ENCODE measurements at places on chromosomes 5 and 9.

GRCh38 chr5:39399135-39400036 lies 25.4 kb downstream of the DAB2 start:
- DNase-seq = no peak

- DNase-seq = no peak
Measured at GRCh38 chr9:18009902-18010301, 431.0 kb downstream of the SH3GL2 start.

- no peak for DNase-seq
Measured at GRCh38 chr5:155027993-155028629, 14.6 kb downstream of the KIF4B start.

GRCh38 chr5:44506561-44506960 lies 117.3 kb upstream of the FGF10 start:
- DNase-seq = no peak

- no peak for DNase-seq
Measured at GRCh38 chr5:177997846-177998245, 1.8 kb upstream of the PROP1 start.

DNA sequence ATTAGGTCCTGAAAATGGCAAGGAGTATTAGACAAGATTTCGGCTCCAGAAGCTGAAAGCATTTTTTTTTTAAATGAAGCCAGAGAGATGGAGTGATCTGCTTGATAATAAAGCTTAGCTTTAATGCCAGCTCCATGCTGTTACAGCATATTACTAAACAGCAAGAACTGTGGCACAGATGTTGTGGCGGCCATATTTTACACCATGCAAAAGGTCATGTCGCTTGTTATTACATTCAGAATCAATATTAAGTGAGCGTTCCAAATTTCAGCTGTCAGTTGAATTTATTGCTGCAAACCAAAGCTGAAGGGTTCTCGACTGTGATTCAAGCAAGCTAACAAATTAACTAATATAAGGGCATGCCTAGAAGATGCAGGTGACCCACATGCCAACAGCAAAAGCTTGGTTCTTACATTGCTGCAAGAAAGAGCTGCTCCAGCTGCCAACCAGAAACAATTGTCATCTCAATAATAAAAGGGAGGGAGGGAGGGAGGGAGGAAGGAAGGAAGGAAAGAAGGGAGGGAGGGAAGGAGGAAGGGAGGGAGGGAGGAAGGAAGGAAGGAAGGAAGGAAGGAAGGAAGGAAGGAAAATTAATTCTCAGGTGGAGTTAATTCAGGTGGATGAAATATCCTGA lies 517.7 kb upstream of the WWC1 start:
- DNase-seq = no peak

DNA sequence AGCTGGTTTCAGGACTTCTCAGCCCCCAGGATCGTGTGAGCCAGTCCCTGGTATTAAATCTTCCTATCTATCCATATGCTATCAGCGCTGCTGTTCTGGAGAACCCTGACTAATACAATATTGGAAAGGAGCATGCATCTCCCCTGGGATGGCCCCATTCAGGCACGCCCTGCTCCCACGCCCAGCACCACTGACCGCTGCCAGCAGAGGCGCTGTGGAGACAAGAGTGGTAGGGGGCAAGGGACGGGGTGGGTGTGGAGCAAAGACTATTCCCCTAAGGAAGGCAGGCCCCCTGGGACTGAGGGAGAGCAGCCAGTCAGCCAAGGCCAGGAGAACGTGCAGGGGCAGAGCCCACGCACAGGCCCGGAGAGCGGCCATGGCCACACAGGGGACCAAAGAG lies 116.0 kb downstream of the VAV2 start:
- DNase-seq = no peak

GRCh38 chr9:3138231-3139229 lies 294.6 kb upstream of the PUM3 start:
- DNase-seq = no peak

GRCh38 chr5:158940977-158941376 lies 158.7 kb downstream of the EBF1 start:
- no peak for DNase-seq

- DNase-seq = no peak
Measured at GRCh38 chr9:86807367-86807976, 139.8 kb downstream of the GAS1 start.

GRCh38 chr9:34163434-34163833 lies 15.4 kb upstream of the UBAP1 start:
- no peak for DNase-seq

DNA sequence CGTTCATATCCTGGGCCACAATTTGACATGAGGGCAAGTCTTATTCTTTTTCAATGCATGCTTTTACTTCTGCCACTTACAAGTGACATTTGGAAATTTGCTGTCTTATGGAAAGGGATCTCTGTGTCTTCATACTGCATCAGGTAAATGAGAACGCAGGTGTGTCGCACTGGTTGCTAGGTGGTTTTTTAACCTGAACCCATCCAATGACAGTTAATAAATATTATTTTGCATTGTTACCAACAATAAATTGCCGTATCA lies 1.1 kb downstream of the ADAMTS16 start:
- DNase-seq = no peak

- DNase-seq = no peak
Measured at GRCh38 chr9:129253803-129254381, 75.8 kb upstream of the IER5L start.

DNA sequence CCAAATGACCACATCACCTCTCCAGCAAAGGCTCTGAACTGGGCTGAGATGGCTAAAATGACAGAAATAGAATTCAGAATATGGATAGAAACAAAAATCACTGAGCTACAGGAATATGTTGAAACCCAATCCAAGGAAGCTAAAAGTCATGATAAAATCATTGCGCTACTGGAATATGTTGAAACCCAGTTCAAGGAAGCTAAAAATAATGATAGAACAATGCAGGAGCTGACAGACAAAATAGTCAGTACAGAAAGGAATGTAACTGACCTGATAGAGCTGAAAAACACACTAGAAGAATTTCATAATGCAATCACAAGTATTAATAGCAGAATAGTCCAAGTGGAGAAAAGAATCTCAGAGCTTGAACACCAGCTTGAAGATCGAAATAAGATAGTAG lies 394.9 kb upstream of the GRAMD2B start:
- no peak for DNase-seq

DNA sequence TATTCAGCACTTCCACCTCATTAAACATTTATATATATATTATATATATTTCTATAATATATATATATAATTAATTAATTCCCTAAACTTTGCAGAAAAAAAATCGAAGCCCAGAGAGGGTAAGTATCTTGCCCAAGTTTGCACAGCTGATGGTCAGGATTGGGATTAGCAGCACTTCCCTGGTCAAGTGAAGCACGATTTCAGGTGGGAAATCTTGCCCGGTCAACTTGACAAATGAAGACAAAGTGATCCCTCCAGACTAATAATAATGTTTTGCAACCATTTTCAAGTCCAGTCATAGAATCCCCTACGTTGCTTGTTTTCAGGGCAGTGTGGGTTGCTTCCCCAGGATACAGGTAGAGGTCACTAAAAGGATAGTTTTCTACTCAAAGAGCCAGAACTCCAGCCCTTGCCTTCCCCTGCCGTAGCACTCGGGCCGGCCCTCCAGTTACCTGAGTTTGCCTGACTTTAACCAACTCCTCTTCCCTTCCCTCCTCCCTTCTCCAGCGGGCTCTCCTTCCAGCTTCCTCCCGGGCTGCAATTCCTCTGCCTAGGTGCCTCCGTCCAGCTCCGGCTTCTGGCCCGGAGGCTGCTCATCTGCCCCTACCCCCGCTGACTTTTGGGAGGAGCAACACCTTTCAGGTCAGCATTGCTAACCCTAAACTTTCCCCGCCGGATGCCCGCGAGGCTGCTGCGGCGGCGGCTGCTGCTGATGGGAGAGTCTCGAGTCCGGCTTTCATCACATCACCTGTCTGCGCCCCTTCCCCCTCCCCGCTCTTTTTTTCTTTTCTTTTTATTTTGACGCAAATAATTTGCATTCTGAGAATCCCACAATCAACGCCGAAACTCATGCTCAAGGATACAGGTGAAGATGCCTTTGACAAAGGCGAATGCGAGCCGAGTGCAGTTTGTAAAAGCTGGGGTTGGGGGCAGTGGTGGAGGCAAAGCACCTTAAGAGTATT lies 930 bp downstream of the PRLR start:
- DNase-seq = no peak

DNA sequence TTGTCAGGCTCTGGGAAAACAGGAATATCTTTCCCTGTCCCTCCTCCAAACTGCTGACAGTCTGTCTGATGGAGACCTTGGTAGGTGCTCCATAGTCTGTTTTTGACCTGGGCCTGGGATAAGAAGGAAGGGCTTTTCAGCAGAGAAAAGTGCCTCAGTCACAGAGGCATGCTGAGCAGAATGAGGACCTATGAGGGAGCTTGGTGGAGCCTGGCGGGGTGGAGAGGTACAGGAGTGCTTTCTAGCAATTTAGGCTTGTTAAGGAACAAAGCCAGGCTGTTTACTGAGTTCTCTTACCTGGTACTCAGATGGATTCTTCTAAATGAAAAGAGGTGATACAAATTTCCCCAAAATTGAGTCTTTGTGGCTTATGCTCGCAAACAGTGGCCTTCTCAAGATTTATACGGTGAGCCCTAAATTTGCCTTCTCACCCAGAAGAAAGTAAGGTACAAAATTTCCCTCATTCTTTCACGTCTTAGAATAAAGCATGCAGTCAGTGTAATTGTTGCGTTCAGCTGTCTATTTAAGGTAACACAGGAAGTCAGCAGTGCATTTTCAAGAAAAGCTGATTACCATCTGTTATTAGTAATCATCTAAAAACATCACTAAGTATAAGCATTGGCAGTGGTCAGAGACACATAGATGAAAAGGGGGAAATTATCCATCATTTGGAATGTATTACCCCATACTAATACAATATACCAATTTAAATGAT lies 28.6 kb upstream of the IL13 start:
- DNase-seq = no peak

- DNase-seq = no peak
Measured at GRCh38 chr5:137641148-137641547, 94.7 kb downstream of the KLHL3 start.

- DNase-seq = no peak
Measured at GRCh38 chr9:116160676-116161571, 7.3 kb downstream of the PAPPA start.

DNA sequence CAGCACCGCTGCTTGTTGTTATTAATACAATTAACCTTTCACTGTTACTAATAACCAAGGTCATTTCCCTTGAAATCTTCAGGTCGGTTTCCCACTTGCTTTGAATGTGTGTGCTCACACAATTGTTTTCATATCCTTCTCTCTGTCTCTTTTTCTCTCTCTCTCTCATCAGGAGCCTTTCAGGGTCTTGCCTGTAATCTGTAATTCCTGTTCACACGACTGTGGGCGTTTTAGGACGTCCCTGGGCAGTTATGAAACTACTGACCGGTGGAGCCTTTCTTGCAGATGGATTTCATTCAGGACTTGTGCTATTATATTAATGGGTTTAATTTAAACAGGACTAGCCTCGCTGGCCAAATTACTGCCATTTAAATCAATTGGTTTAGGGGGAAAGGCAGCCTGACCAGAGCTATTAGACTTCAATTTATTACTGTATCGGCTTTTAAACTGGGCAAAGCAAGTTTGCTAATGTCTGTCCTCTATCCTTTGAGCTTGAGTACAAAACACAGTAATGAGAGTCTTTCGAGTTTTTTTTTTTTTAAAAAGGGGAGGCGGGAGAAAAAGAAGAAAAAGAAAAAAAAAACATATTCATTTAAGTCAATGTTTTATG lies 316.0 kb upstream of the TLE4 start:
- DNase-seq = no peak

- DNase-seq = no peak
Measured at GRCh38 chr5:76351176-76351575, 51.9 kb upstream of the IQGAP2 start.

DNA sequence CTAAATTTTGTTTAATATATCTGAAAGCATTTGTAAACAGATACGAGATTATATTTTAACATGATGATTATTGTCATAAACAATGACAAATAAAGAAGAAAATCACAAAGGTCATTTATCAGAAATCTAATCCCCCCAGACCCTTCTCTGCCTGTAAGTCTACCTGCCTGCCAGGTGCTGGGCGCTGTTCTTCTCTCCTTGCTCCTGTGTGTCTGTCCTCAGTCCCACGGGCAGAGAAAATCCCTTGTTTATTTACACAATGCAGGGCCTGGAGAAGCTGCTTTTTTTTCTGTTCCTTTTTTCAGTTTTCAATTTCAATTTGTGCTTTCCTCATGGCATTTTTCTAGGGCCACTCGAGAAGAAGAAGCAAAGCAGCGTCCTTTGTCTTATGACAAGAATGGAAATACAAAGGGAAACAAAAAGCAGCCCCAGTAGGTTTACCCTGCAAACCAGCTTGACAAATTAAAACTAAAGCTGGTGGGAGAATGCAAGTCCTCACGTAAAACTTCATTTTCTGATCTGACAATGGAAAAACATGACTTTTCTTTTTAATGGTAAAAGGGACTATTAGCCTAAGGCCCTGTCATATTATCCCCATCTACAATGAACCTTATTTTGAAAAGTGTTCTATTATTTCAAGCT lies 282.4 kb upstream of the KLF9 start:
- no peak for DNase-seq

DNA sequence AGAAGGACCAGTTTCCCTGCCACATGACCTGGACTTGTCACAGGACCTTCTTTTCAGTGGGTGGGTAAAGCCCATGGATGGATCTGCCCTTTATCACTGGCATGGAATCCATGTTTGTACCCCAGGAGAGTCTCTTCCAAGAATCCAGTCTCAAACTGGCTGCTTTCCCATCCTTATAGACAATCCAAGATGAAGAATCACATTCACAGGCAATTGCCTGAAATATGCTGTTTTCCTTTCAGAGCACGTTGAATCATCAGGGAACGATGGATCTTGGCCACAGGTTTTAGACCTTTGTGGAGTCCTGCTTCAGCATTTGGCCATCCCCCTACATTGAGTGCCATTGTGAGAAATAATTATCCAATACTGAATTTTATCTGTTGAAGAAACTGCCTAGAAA lies 319.8 kb downstream of the ASTN2 start:
- DNase-seq = no peak

DNA sequence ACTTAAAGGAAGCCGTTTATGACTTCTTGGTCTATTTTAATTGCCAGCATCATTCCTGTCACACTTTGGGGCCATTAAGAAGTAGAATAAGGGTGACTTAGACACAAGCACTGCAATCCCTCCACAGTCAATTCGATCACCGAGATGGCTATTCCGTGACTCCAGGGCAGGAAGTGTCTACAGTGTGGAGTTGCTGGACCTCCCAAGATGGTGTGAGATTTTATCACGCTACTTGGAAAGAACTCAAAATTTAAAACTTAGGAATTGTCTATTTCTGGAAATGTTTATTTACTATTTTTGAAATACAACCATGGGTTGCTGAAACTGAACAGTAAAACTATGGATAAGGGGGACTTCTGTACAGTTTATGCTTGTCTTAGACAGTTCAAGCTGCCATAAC lies 6.2 kb downstream of the FBXL7 start:
- no peak for DNase-seq

- DNase-seq = no peak
Measured at GRCh38 chr9:24961762-24962161, 416.1 kb upstream of the IZUMO3 start.

- DNase-seq = no peak
Measured at GRCh38 chr5:92917044-92917443, 664.0 kb downstream of the NR2F1-AS1 start.

GRCh38 chr9:20981486-20981885 lies 50.0 kb downstream of the HACD4 start:
- DNase-seq = no peak

Measured in NCI-H1930 (cell line).